ENCODE measurements at places on chromosomes 6 and 20.

- DNase-seq, result no peak
These were observed 792 bp upstream of the MICA start for GRCh38 chr6:31402324-31403282.

GRCh38 chr20:32672982-32673851, 524 bp downstream of the C20orf203 start:
- DNase-seq, result no peak

DNA sequence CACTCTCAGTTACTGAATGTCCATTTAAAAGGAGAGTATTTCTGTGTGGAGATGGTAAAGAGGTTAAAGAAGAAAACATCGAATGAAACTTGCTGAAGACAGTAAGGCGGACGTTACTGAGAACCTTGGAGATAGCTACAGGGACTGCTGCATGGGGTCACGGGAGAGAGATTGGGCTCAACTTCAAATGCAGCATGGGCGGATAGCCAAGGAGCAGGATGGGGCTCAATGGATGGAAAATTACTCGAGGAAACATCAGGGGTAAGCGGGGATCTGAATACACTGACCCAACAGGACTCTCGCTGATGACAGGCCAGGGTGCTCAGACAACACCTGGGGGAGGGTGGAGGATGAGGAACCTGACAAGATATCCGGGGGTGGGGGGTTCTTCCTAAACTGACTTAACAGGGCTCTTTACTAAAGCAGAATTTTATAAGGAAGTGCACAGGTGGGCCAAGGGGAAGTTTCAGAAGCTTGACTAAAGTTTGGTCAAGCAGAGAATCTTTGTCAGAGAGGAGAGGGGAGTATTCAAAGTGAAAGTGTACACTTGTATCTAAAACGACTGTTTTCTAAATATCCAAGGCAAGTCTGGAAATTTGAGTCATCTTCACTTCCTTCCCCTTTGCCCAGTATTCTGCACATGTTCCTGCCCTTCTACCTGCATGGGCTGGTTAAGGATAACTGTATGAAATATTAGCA, 22.8 kb downstream of the ECT2L start:
- DNase-seq, result no peak

GRCh38 chr20:51313358-51313827, 229.1 kb downstream of the NFATC2 start:
- DNase-seq, result no peak

DNA sequence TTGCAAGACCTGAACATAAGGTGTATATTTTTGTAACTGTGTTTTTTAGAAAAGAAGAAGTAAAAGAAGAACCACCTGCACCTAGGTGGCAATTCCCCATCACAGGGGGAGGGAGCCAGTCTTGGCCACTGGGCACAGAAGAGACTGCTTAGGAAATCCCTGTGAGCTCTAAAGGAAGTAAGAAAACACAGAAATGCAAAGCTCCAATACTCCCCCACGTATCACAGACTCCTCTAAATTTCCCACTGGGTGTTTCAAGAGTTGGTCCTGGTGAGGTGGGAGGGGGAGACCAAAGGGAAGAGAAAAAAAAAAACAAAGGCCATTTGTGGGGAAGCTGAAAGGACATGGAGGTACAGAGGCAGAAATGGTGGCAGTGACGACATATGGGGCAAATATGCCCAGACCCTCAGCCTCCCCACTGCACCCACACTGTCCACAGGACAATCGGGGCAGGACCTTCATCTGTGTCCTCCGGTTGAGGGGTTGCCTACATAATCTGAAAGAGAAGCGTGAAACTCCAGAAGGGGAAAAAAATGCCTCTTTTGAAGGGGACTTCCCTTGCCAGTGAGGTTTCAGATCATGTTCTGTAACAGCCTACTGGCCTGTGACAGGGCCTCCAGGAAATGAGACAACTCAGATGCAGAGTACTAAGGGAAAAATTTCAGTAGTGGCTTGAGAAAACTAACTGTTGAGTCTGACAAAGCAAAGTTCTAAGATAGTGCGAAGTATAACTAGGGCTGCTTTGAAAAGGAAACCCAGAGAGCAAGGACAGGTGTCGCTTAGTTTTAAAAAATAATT, 226.2 kb upstream of the MARCKS start:
- DNase-seq, result no peak

DNA sequence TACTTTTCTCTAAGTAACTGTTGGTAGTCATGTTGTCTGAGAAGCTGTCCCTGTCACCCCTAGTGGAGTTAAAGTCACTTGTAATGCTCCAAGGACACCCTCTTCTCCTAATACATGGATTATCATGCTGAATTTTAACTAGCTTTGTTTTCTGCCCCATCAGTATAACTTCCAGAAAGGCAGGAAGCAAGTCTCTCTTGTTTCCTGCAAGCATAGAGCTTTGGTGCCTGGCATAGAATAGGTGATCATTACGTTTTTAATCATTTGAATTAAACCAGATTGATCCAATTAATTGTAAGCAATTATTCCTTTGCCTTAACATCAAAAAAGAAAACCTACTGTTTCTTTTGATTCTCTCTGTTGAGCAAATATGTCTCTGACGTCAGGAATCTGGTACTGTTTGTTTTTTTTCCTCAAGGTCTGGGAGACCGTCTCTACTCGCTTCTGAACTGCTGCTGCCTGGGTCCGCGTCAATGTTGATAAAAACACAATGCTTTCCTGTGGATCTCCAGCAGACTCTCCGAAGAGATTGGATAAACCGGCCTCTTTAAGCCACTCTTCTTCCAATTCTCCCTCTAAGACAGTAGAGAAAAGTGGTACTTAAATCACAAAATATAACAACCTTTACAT, 71.8 kb downstream of the ARHGAP18 start:
- DNase-seq, result no peak

DNA sequence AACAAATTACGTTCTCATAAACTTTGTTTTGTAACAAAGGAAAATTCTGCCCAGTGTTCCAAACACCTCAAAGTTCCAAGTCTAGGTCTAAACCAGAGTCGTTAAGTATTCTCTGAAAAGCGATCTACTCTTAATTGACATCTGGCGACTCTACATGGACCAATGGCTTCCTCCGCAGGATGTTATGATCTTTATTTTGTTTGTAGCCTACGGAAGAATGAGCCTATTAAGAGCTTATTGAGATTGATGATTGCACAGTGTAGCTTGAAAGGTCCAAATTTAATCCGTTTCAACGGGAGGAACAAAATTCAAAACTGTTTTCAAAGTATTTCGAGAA, 61.1 kb downstream of the FAM217A start:
- DNase-seq, result no peak

DNA sequence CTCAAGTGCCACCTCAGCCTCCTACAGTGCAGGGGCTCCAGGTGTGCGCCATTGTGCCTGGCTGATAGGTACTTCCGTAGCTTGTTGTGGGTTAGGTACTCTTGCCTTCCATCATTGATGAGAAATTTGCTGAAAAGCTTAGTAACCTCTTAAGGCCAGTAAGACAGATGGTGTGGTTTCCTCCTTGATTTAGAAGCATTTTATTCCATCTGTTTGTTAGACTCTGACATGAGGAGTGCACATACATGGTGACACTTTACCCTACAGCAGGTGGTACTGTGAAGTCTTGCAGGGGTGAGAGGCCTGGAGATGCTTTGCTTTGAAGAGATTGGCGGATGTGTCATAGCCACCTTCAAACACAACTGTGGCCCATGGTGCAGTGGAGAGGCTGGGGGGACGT, 14.8 kb upstream of the MTG2 start:
- DNase-seq, result no peak

- no peak for DNase-seq
These were observed 15.9 kb upstream of the TBC1D20 start for GRCh38 chr20:478010-478948.

DNA sequence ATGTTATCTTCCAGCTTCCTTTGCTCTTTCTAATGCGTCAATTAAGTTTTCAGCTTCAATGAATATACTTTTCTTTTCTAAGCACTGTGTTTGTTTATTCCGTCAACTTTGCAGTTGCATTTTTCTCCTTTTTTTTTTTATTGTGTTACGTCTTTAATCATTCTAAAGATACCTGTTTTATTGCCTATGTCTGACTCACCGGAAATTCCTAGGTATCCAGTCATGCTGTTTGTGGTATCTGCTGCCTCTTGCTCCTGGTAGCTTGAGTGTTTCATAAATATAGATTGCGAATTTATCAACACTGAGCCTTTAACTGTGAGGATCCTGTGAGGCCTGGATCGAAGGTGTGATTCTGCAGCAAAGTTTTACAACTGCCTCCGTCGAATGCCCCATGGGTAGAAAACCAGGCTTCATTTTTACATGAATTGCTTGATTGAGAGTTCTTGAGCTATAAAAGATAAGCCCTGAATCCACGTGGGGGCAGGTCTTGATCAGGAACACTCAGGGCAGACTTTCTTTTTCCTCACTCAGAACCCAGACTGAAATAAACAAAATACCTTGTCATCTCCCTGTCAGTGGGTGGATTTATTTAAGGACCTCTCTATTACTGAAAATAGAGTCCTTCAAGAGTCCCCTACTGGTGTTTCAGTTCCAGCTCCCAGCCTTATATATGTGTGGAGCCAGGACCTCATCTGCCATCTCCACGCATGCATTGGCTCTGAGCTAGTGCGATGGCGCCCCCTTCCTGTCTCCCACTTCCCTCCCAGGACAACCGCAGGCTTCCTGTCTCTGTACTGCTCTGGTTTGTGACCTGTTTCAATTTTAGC, 60.1 kb upstream of the LRRC1 start:
- DNase-seq, result no peak

- no peak for DNase-seq
These were observed 23.1 kb upstream of the MROH8 start for GRCh38 chr20:37202267-37202943.

DNA sequence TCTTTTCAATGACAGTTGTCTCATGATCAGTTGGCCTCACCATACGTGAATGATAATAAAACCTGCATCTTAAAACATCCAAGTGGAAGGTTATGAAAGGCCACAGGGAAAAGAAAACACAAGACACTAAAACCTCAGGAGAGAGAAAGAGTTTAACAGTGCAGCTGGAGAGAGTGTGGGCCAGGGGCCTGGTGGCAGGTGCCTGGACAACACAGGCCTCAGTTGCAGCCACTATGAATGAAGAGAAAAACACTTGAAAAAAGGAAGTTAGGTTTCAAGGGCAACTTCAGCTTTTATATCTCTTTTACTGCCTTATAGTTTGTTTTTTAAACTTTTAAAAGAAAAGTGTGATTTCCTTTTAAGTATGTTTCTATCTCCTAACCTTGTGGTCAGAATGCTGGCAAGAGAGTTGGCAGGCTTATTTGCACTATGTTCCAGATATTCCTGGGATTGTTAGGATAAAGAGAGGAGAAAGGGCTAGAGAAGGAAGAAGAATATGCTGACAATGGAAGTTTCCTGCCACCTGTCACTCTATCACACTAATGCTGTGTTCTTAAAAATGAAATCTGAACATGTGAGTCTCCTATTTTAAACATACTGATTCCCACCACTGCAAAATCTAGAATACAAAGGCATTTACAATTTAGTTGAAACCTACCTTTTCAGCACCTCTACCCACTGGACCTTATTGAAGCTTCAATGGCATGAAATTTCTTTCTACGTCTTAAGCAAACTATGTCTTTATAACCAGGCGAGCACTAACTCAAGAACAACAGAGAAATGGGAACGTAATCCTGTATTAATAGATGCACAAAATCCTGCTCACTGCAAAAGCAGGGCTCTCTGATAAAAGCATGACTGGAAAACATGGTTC, 222.4 kb downstream of the CD83 start:
- no peak for DNase-seq

- DNase-seq, result no peak
These were observed 12.9 kb upstream of the FAM210B start for GRCh38 chr20:56345911-56346310.

- DNase-seq, result no peak
These were observed 190.2 kb downstream of the BACH2 start for GRCh38 chr6:90106449-90106848.

GRCh38 chr6:6678185-6678671, 89.7 kb downstream of the LY86 start:
- no peak for DNase-seq

- no peak for DNase-seq
These were observed 87.4 kb upstream of the BHLHE23 start for GRCh38 chr20:63093966-63094766.

DNA sequence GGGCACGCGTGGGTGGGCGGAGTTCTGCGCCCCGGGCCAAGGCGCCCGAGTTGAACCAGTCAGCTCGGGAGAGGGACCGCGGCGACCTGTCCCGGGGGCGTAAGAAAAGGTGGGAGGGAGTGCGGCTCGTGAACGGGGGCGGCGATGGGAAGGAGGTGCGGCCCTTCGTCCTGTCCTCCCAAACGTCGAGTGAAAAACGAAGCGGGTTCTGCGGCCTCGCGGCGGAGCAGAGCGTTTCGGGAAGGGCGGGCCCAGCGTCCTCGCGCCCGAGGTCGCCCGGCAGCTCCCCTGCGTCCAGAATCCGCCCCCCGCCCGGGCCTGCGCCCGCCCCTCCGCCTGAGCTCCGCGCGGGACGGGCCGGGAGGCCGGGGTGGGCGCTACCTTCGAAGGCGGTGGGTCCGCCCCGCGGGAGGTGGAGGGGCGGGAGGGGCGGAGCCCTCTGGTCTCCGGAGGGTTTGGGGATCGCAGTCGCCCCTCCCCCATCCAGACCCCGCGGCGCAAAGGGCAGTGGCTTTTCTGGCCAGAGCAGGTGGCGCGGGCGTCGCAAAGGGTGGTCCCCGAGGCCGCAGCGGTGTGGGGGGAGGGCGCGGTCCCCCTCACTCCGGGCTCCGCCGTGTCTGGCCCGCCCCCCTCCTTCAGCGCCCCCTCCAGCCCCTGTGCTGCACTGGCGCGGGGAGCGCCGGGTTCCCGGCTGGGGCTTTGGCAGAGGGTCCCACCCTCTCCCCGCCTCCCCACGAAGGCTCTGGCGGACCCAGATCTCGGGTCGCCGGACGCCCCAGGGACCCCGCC, 838 bp downstream of the STMN3 start:
- no peak for DNase-seq

GRCh38 chr20:51363813-51364212, 178.7 kb downstream of the NFATC2 start:
- no peak for DNase-seq

DNA sequence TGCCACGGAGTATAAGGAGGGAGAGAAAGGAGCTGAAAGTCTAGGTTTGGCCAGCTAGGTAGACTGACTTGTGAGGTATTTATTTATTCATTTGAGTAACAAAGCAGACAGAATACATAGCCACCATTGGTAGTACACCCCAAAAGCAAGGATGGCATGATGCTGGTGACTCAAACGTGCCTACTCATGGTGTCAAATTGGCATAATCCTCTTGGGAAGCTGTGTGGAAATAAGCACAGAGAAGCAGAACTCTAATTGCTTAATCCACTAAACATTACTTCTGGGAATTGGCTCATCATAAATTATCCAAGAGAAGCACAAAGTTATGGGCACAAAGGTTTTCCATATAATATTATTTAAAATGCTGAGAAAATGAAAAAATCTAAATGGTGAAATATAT, 2.5 kb downstream of the DEFB132 start:
- no peak for DNase-seq

Data from progenitor cell of endocrine pancreas (in vitro differentiated cells).